ENCODE measurements at places on chromosomes 11 and 22. TPM values are rescaled to one million over a fixed set of nuclear protein-coding genes. Genes with fewer than 3 reads are reported as not detected.

The PRG3 gene
- total RNA-seq = not detected

The SOX10 gene
- not detected for total RNA-seq

The CELSR1 gene
- 55.4 TPM for total RNA-seq

DNA sequence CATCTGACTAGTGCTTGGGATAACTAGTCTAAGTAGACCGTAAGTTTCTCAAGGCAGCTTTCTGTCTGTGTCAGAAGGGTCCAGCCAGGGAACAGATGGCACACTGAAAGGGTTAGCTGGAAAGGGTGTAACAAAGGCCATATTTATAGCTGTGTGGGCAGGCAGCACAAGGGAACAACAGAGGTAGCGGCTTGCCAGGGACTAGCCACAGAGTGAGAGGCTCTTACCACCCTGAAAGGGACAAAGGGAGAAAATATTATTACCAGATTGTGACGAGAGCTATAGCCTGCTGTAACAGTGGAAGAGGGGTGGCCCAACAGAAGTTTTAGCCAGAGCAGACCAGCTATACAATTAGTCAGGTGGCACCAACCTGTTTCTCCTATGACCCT is 129.4 kb downstream of the CCDC34 start:
- no peaks in the 10 kb centered on the region for H3K36me3 ChIP-seq
- no peaks in the 10 kb centered on the region for H3K27me3 ChIP-seq
- H3K4me1 ChIP-seq = no peaks in the 10 kb centered on the region

DNA sequence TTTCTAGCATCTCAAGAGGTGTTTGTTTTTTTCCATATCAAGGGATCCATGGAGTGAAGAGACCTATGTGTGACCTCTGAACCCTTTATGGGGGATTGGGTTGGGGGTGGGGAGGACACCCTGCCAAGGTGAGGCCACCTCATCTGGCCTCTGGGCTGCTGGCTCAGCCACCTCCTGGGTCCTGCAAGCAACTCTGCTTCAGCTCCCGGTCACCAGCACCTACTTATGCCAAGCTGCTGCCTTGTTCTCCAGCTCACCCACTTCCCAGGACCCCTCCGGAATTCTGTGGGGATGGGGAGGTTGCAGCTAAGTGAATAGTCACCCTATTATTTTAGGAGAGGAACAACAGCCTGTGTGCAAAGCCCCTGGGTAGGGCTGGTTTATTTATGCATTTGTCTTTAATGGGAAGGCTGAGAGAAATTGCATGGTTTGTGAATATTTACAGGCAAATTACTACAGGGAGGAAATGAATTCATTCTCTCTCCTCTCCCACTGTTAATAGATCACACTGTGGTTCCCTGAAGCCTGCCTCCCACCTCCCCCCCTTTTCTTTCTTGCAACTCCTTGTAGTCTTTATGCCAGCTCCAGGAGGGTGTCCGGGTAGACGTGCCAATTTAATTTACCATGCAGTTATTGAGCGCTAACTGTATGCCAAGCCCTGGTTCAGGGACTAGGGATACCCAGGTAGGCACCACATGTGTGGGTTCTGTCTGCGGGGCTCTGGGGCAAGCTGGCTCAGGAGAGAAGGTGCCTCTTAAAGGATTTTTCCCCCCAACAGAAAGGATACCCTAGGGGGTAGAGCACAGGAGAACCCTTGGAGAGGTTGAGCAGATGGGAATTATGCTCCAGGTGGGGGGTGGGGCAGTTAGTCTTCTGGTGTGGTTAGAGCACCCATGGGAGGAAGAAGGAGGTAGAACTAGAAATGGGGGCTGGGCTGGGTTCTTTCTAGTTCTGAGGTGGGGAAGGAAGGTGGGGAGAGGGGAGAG is 50.7 kb downstream of the TSPAN18 start:
- H3K4me1 ChIP-seq = no peaks in the 10 kb centered on the region
- no peak for DNase-seq
- H3K27ac ChIP-seq = no peak overlapping the region
- peaks cover 29% of the 10 kb centered on the region for H3K27me3 ChIP-seq
